ENCODE measurements at places on chromosomes 1 and 21.
A peak's percentile ranks its signal among the peaks of the same experiment; 100 is the strongest.

DNA sequence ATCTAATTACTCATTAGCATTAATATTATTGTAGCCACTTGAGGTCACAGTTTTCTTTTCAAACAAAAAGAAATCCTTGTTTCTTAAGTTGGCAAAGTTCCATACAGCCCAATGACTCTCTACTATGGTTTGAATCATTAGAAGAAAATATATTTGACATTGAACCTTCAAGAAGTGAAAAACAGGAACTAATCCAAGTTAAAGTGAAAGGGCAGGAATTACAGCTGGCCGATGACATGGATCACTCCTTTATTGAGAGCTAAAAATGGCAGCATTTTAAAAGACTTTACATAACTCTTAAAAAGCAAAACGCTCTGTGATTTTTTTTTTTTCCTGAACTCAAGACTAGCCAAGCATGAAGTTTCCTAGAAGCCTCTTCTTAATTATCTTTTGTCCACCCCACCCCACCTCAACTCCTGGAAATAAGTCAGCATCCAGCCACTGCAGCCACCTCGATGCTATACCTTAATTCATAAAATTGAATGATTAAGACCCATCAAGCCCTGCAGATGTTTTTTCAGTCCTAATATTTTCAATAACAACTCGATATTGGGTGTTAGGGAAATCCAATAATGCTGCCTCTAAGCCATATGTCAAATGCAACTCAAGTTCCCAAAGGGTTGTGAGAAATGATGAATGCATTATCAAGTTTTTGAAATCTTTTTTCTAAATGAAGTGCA is 323.1 kb downstream of the HHIPL2 start:
- no peak for DNase-seq

DNA sequence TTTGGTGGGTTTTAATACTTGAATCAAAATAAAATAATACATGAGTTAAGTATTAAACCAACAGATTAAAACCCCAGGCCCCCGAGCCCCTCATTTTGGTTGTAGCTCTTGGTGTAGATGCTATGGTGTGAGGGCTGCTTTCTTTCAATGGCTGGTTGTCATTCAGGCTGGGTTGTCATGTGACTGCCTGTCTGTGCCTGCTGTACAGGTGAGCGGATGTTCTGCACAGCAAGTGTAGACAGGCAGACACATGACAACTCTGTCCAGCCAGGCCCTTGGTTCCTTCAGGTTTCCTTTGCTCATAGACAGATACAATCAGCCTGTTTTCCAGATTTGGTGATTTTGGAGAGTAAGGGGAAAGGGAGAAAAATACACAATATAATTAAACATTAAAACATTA is 281.9 kb upstream of the C1orf105 start:
- no peak for DNase-seq

- DNase-seq = no peak
These were observed 147.2 kb downstream of the CHD1L start for GRCh38 chr1:147389532-147390184.

DNA sequence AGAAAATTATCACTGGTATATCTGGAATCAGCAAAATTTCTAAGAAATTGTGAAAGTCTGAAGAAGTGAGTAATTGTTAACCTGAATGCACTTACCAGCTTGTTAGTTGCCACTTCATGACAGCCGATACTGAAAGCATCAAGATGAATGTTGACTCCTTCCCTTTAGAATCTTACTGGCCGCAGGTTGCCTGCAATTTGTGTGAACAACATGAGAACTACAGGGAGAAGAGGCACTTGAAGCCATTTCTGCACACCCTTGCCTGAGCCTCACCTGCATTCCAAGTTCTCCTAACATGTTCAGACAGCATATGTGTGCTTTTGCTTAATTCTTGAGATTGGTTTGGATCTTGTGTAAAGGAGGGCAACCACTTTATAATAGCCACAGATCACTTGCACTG is 59.2 kb upstream of the SSX2IP start:
- no peak for DNase-seq

DNA sequence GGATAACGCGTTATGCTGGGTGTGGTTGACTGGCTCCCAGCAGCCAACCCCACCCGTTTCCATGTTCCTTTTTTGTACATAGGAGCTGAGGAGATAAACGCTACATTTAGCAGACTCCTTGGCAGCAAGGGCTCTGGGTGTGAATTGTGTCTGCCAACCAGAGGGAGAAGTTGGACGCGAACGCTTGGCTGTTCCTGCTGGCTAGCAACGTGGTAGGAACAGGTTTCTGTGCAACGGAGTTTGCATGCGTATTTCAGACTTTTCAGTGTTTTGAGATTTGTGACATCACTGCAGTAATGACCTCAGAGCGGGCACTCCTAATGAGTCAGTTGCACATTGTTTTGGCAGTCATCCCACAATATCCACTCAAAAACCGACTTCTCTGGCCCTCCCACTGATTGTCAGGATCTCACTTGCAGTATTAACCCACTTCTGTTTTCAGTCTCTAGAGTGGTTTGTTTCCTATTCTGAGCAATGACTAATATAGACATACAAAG is 98.7 kb upstream of the RGS1 start:
- no peak for DNase-seq

GRCh38 chr21:35015435-35016024 is 33.6 kb downstream of the RUNX1 start:
- peak; percentile 50 for DNase-seq
